GM20000 (cell line): ENCODE measurements at places on chromosomes 12 and 14.
A peak's percentile ranks its signal among the peaks of the same experiment; 100 is the strongest.

- DNase-seq = no peak
These were observed 5.7 kb downstream of the MTRFR start for GRCh38 chr12:123238961-123239360.

DNA sequence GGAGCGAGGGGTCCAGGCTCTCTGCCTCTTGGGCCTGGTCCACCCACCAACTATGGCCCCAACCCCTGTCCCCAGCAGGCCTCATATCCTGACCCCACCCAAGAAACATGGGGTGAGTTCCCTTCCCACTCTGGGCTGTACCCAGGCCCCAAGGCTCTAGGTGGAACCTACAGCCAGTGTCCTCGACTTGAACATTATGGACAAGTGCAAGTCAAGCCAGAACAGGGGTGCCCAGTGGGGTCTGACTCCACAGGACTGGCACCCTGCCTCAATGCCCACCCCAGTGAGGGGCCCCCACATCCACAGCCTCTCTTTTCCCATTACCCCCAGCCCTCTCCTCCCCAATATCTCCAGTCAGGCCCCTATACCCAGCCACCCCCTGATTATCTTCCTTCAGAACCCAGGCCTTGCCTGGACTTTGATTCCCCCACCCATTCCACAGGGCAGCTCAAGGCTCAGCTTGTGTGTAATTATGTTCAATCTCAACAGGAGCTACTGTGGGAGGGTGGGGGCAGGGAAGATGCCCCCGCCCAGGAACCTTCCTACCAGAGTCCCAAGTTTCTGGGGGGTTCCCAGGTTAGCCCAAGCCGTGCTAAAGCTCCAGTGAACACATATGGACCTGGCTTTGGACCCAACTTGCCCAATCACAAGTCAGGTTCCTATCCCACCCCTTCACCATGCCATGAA lies 8.6 kb downstream of the ARHGAP9 start:
- DNase-seq = no peak

DNA sequence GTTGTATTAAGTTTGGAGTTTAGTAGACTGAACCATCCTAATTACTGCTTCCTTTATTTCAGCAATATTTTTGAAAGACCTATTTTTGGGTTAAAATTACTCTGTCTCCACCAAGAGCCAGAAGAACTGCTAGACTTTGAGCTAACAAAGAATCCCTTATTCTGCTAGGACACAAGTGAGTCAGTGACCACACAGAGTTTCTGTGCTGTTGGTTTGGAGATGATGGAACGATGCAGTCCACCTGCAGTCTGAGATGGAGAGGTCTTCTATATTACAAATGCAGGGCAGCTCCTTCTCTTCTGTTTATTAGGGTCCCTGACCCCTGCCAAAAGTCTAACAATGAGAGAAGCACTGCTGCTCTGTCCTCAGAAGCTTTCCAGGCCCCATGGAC lies 6.7 kb upstream of the STXBP6 start:
- DNase-seq = no peak

GRCh38 chr12:107760207-107760808 lies 629 bp downstream of the PRDM4 start:
- DNase-seq = peak; percentile 51

DNA sequence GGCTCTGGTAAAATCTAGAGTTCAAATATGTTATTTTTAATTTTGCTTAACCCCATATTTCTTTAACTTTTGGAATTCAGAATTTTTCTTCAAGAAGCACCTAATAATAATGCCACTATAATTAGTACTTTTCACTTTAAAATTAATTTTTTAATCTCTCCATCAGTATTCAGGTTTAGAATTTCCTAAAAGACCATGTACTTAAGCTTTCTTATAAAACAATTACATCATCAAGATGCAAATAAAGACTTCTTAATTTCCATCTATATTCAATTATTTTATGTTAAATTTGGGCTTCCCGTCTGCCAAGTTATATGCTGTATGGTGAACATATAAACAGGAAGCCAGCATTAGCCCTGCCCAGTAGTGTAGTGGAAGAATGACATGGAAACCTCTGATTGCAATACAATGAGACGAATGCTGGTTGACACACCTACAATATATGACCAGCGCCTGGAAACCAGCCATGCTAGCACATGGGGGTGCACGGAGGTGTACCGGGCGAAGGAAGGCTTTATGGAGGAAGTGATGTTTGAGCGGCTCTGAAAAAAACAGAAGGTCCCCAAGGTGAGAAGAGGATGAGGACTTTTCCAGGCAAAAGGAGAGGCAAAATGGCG lies 82.2 kb downstream of the LLPH start:
- no peak for DNase-seq

DNA sequence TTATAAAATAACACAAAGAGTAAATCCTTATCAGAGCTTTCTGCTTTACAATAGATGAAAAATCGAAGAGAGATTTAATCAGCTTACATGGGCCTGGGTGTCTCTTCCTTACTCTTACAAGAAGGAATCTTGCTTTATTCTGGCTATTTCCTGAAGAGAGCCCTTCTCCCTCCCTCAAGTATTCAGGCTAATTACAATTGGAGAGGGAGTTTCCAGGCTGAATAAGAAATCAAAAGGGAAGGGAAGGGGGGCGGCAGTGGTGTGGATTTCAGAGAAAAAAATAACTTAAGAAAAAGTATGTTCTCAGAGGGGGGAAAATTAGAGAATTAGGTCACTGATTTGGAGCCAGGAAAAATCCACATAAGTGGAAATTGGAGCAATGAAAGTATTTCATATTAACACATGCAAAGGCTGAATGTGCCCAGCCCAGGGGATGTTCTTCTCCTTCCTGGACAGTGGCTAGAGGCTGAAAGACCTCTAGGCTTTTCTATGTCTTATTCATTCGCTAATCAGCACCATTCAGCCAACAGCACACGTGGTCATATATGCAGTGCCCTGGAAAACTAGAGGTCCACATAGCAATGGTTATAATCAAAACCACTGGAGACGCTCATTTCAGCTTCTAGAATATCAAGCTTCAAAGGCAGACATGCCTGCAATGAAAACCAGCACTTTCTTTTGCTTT lies 158.9 kb upstream of the BTG1 start:
- DNase-seq = no peak

- DNase-seq = no peak
These were observed 190.3 kb upstream of the ATF7IP start for GRCh38 chr12:14175206-14175605.

DNA sequence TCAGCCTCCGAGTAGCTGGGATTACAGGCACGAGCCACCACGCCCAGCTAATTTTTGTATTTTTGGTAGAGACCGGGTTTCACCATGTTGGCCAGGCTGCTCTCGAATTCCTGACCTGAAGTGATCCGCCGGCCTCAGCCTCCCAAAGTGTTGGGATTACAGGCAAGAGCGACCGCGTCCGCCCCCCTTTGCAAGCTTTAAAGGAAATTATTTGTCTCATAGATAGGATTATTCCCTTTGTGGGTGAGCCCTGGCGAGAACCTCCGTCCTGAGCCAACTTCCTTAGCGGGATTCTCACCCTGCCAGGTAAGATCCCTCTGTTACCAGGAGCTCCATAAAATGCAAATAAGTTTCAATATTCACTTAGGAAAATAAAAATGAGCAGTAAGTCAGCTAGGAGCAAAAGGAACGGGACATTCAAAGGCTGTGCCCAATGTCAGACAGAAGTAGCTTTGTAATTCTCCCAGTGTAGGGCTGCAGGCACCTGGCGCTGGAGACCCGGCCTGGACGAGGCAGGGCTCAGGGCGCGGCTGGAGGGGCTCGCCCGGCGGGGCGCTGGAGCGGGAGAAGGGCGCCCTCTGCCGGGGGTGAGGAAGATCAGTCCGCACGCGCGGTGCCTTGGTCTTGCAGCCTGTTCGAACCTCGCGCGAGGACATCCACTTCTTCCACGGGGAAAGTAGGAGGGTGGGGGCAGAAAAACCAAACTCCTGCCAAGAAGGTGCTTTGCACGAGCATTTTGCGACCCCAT lies 47.2 kb upstream of the PLXNC1 start:
- peak; percentile 81 for DNase-seq

- DNase-seq = peak; percentile 45
These were observed 77.7 kb downstream of the PTPN11 start for GRCh38 chr12:112496496-112496895.

- no peak for DNase-seq
These were observed 189.6 kb upstream of the RPL10L start for GRCh38 chr14:46840944-46841720.
